ENCODE measurements at places on chromosomes 16 and 17. TPM values are rescaled to one million over a fixed set of nuclear protein-coding genes. Genes with fewer than 3 reads are reported as not detected.

The KCNJ12 gene
- total RNA-seq: 2.8 TPM

The HIC1 gene
- total RNA-seq: 8.8 TPM

The UTS2R gene
- total RNA-seq: not detected

The CALB2 gene
- 0.85 TPM for total RNA-seq

The GAS2L2 gene
- total RNA-seq: not detected

The PLEKHH3 gene
- total RNA-seq: 41.5 TPM

DNA sequence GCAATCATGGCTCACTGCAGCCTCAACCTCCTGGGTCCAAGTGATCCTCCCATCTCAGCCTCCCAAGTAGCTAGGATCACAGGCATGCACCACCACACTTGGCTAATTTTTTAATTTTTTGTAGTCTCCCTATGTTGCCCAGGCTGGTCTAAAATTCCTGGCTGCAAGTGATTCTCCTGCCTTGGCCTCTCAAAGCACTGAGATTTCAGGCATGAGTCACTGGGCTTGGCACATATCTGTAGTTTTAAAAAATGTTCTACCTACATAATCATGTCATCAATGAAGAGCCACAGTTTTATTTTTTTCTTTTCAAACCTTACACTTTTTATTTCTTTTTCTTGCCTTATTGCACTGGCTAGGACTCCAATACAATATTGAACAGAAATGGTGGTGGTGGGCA is 33.1 kb upstream of the COL1A1 start:
- H3K27ac ChIP-seq: no peak overlapping the region
- peaks cover 4% of the 10 kb centered on the region for H3K36me3 ChIP-seq
- no peak overlapping the region for H3K4me3 ChIP-seq
- no peak for DNase-seq
- H3K27me3 ChIP-seq: no peaks in the 10 kb centered on the region

DNA sequence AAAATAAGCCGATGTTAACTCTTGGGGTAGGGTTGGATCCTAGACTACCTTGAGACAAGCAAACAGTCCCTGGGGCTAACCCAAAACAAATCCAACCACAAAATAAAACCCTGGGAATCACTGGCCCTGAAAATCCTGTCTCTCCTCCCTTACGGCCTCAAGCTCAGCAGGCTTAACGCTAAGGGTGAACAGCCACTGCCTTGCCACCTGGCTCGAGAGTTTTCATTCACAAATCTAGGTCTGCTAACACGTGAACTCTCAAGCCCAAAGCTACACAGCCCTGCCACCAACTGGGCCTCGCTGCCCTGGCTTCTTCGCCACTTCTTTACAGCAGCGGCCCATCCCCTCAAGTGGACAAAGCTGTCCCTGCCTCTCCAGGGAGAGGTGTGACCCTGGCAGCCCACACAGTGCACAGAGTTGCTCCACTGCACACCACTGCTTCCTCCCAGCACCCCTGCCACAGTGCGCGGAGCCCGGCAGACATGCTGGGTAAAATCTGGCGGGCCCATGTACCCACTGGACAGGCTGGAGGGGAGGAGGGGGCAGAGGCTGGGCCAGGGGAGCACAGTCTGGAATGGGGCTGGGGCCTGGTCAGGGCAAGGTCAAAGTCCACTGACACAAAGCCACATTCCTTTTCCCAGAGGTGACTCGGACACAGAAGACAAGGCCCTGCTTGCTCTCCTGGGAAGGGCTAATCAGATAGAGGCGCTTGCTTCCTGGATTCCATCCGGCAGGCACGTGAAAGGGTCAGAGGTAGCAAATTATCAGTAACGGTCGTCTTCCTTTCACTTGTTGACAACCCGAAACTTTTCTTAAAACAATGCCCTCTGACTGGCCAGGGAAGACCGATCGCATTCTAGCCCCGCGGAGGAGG is 996 bp downstream of the PCYT2 start:
- H3K4me1 ChIP-seq: peaks cover 10% of the 10 kb centered on the region
- H3K36me3 ChIP-seq: peaks cover 11% of the 10 kb centered on the region
- DNase-seq: no peak
- H3K4me3 ChIP-seq: peak overlapping the region; percentile 77
- H3K27me3 ChIP-seq: no peaks in the 10 kb centered on the region
- peak overlapping the region; percentile 54 for H3K27ac ChIP-seq

GRCh38 chr16:72877374-72878028 is 170.4 kb downstream of the ZFHX3 start:
- peaks cover 10% of the 10 kb centered on the region for H3K36me3 ChIP-seq
- no peaks in the 10 kb centered on the region for H3K27me3 ChIP-seq
- H3K4me1 ChIP-seq: peaks cover 85% of the 10 kb centered on the region
- peak overlapping the region; percentile 99 for H3K27ac ChIP-seq
- no peak for DNase-seq

- H3K4me1 ChIP-seq: no peaks in the 10 kb centered on the region
- no peak for DNase-seq
- peaks cover 22% of the 10 kb centered on the region for H3K27me3 ChIP-seq
- no peak overlapping the region for H3K27ac ChIP-seq
- H3K36me3 ChIP-seq: no peaks in the 10 kb centered on the region
- no peak overlapping the region for H3K4me3 ChIP-seq
Observed at GRCh38 chr16:10667239-10667638, 27.5 kb downstream of the TEKT5 start.

GRCh38 chr16:66936889-66937554 is 1.7 kb downstream of the CES2 start:
- no peak for DNase-seq
- H3K27ac ChIP-seq: no peak overlapping the region
- H3K36me3 ChIP-seq: peaks cover 9% of the 10 kb centered on the region
- no peaks in the 10 kb centered on the region for H3K27me3 ChIP-seq

DNA sequence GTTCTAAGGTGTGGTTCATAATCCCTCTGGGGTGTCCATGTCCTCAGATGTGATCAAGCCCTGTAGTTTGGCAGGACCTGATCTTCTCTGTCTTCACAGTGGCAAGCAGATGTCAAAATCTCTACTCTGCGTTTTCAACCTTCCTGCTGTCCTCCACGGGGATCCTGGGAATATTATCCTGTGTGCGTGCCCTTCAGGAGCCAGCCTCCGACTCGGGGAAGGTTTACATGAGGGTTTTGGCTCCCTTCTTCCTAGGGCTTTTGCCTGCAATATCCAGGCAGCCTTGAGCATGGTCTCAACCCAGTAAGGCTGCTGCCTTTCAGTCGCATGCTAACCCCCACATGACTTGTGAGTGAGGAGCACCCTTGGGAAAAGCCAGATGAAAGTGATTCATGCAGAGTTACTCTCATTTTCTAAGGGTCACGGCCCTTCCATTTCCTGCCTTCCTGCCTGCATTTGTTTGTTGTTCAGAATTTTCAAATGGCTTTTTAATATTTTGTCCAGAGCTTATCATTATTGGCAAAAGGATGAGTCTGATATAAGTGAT is 202.2 kb upstream of the CHMP6 start:
- no peak for DNase-seq
- peaks cover 4% of the 10 kb centered on the region for H3K36me3 ChIP-seq
- peak overlapping the region; percentile 40 for H3K4me3 ChIP-seq

GRCh38 chr16:25626172-25626571 is 65.6 kb upstream of the HS3ST4 start:
- no peaks in the 10 kb centered on the region for H3K36me3 ChIP-seq
- H3K27ac ChIP-seq: no peak overlapping the region
- no peaks in the 10 kb centered on the region for H3K4me1 ChIP-seq
- no peak overlapping the region for H3K4me3 ChIP-seq
- DNase-seq: no peak
- no peaks in the 10 kb centered on the region for H3K27me3 ChIP-seq

DNA sequence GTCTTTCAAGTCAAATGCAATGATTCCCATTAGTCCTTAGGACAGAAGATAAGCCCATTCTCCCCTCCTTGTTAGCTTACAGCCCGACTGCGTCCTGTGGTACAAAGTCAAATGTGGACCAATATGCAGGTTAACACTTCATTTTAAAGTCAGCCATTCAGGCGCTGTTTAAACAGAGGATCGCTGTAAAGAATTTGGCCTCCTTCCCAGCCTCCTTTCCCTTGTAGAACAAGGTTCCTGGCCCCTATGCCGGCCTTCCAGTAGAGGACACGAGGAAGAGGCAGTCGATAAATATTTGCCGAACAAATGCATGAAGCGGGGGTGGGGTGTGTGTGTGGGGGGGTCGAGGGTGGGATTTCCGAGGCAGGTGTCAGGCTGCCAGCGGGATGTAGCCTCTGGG is 4.3 kb downstream of the SDK2 start:
- peak overlapping the region; percentile 95 for H3K27ac ChIP-seq
- H3K27me3 ChIP-seq: no peaks in the 10 kb centered on the region
- H3K4me3 ChIP-seq: peak overlapping the region; percentile 12
- H3K4me1 ChIP-seq: peaks cover 54% of the 10 kb centered on the region
- no peak for DNase-seq
- no peaks in the 10 kb centered on the region for H3K36me3 ChIP-seq

DNA sequence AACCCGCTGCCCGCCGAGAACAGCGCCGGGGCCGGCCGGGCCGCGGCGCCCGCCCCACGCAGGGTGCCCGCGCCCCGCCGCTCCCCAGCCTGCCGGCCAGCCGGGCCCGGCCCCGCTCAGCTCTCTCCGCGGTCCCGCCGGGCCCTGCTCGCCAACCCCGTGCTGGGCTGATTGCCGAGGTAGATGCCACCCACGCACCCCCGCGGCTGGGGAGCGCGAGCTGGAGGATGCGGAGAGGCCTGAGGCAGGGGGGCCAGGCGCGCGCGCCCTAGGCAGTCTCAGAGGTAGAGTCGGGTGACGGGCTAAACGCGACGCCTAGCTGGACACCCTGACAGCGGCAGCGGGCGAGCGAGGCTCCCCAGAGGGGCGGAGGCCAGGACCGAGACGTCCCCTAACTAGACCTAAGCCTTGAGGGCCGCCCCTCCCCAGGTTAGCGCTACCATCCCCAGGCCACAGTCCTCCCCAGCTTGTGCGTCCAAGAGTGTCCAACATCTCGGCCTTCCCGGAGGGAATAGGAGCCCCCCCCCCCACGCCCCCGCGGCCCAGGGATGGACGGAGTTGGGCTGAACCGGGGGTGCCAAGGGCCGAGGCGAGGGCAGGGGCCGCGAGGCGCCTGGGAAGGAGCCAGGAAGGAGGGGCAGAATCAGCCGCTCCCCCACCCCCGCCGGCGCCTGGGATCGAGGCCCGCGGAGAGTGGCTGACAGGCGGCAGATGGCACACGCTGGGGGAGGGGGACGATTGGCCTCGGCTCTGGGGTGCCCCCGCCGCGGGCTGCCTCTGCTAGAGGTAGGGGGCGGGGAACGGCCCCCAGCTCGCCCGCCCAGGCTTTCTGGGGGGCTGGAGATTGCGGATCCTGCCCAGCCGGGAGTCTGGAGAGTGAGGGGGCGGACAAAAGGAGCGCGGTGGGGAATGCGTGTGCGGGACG is 2.5 kb upstream of the ZNF423 start:
- peaks cover 1% of the 10 kb centered on the region for H3K27me3 ChIP-seq
- peaks cover 31% of the 10 kb centered on the region for H3K4me1 ChIP-seq
- H3K36me3 ChIP-seq: no peaks in the 10 kb centered on the region
- no peak for DNase-seq
- H3K27ac ChIP-seq: no peak overlapping the region

DNA sequence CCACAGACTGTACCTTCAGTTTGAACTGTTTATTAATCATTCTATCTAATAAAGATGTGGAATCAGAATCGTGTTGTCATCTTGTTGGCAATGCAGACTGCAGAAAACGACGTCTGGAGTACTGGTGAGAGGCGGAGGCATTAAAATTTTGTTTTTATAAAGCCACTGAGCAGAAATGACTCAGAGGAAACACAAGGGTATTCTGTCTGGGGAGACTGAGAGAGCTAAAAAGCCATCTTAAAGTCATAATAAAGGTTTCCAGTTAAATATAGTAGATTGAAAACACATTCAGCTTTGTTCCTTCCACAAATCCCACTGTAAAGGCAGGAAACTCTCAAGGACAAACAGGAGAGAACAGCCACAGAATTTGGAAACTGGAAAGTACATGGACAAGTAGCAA is 74.2 kb downstream of the CPPED1 start:
- H3K4me1 ChIP-seq: peaks cover 34% of the 10 kb centered on the region
- H3K27ac ChIP-seq: peak overlapping the region; percentile 90
- H3K36me3 ChIP-seq: peaks cover 12% of the 10 kb centered on the region

DNA sequence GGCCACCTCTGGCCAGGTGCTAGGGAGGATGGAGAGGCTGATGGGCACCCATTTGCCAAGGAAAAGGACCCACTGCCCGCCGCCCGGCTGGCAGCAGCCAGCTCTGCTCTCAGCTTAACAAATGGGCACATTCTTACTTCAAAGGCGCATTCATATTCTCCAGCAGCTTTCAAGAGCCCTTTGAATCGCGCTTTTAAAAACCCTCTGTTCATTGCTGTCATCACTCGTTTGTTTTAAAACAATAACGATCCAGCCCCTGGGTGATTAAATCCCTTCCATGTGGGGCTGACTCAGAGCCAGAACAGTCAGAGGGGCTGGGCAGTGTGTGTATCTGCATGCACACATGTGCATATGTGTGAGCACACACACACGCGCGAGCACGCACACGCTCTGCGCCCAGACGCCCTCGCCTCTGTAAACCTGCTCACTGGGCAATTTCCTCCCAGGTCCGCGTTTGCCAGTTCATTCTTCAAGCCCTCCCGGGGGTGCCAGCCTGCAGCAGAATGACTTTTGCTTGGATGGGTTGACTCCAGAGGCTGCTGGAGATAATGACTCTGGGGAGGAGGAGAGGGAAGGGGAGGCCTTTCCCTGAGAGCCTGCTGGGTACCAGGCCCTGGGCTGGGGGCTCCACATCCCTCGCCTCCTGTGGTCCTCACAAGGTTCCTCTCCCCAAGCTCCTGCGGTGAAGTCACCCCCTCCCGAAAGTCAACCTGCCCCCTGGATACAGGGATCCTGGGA is 133.1 kb downstream of the SDK2 start:
- no peaks in the 10 kb centered on the region for H3K36me3 ChIP-seq
- H3K4me3 ChIP-seq: no peak overlapping the region
- H3K4me1 ChIP-seq: no peaks in the 10 kb centered on the region
